ENCODE measurements at places on chromosomes 11 and 22.

- DNase-seq: no peak
These were observed 1458.6 kb downstream of the BRD1 start for GRCh38 chr22:48368975-48369525.

- DNase-seq: no peak
These were observed 50.9 kb downstream of the SLC25A17 start for GRCh38 chr22:40768206-40768605.

GRCh38 chr11:88068848-88069554 lies 106.2 kb downstream of the RAB38 start:
- no peak for DNase-seq

DNA sequence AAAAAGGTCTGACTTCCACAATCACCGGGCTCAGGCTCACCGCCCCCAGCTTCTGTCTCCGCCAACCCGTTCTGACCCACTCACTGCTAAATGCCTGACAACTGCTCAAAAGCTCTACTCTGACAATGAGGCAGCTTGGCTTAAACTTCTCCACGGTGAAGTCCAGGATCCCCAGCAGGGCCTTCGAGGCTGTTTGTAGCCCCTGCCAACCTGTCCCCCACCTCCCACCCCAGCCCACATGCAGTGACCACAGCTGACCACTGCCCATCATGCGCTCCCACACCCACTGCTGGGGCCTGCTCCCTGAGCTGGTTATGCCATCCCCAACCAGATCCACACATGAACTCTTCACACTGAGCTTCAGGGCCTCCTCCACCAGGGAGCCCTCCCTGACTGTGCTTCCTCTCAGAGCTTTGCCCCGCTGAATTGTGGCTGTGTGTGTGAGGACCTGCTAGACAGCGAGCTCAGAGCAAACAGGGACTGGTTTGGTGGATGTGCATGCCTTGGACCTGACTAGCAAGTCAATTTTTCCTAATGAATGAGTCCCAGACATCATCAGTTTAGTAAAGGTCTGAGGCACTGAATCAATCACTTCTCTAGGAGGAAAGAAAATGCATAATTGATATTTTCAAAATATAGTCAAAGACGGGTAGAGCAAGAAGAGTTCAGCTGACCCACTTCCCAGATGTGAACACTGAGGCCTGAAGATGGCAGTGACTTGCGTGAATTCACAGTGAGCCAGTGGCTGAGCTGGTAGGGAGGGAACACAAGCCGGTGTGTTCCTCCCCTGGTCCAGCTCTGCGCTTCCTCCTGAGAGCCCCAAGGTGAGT lies 7.7 kb downstream of the LRRC32 start:
- peak; percentile 40 for DNase-seq

DNA sequence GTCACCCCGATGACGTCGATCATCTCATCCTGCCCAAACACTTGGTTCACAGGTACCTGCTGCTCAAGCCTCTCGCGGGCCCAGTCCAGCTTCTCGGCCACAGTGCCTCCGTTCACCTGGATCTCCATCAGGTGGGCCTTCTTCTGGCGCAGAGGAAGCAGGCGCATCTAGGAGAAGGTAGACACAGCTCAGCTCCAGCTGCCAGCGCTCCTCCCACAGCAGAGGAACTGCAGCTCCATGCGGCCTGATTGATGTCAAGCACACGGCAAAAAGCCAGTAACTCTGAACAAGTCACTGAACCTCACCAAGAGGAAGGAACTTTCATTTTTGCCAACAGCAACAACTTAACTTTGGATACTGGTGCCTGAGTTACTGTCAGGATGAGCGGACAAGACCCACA lies 4.0 kb downstream of the RPL3 start:
- no peak for DNase-seq

- DNase-seq: no peak
These were observed 39.3 kb upstream of the TP53I11 start for GRCh38 chr11:44989831-44990566.

DNA sequence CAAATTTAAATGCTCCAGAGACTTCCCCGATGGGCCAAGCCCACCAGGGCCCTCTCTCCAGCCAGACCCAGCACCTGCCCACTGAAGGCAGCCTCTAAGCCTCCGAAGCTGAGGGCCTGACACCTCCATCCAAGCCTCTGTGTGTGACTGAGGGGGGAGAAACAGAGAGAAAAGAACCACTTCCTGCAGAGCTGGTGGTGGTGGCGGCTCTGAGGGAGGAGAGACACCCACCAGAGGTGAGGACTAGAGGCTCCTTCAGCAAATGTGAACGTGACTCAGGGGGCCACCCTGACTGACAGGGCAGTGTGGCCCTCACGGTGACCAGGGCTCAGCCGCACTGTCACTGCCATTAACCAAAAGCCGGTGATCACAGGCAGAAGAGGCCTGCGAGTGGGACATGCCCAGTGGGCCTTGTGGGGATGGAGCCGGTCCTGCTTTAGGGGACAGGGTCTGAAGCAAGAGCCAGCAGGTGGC lies 31.0 kb upstream of the CD5 start:
- no peak for DNase-seq

- no peak for DNase-seq
These were observed 74.5 kb downstream of the MICAL3 start for GRCh38 chr22:17949642-17950473.

DNA sequence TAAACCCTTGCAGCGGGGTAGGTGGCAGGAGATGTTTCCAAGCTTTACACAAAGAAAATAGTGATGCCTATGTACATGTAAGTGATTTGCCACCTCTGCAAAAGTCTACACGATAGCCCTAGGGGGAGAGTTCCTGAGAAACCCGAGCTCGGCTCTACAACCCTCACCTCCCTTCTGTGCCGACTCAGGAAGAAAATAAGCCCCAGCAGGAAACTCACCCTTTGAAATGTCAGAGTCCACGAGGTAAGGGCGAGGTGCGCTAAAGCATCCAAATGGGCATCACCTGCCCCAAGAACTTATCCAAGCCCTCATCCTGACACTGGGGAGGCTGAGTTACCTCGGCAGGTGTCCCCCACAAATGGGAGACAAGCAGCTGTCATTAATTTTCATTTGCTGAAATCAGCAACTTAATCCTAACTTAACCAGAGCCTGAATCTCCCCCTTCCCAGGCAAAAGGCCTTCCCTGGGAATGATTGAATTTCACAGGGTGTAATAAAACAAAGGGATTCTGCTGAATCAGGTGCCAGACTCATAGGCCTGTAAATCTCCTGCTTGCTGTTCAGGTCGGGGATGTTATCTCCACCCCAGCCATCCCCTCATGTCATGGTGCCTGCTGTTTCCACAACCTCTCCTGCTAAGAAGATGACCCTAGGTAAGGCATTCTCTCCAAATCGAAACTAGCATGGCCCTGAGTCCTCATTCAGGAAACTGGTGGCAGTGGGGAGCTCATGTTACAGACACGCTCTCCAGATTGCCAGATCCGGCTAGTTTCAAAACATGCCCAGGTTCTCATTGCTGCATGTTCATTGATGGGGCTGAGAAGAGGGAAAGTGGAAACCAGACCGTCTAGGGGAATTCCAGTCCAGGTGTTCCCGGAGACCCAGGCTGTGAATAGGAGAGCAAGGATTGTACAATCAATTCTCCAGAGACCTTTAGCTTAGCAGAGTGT lies 105.3 kb upstream of the KIRREL3 start:
- no peak for DNase-seq

DNA sequence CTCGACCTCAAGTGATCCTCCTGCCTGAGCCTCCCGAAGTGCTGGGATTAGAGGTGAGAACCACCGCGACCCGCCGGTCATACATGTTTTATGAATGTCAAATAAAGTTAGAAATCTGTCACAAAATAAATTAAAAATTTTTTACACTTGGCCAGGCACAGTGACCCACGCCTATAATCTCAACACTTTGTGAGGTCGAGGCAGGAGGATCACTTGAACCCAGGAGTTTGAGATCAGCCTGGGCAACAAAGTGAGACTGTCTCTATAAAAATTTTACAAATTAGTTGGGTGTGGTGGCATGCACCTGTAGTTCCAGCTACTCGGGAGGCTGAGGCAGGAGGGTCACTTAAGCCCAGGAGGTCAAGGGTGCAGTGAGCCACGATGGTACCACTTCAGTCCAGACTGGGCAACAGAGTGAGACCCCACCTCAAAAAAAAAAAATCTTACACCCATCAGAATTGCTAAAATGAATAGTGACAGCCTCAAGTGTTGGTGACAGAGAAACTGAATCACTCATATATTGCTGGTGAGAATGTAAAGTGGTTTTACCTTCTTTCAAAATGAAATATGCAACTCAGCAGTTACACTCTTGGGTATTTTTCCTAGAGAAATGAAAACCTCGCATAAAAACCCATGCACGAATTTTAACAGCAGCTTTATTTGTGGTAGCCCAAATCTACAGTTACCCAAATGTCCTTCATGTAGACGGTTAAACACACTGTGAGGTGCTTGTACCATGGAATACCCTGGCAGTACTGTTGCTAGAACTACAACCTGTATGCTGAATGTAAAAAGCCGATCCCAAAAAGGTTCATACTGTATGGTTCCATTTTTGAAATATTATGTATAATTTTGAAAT lies 55.4 kb downstream of the MED15 start:
- peak; percentile 45 for DNase-seq

DNA sequence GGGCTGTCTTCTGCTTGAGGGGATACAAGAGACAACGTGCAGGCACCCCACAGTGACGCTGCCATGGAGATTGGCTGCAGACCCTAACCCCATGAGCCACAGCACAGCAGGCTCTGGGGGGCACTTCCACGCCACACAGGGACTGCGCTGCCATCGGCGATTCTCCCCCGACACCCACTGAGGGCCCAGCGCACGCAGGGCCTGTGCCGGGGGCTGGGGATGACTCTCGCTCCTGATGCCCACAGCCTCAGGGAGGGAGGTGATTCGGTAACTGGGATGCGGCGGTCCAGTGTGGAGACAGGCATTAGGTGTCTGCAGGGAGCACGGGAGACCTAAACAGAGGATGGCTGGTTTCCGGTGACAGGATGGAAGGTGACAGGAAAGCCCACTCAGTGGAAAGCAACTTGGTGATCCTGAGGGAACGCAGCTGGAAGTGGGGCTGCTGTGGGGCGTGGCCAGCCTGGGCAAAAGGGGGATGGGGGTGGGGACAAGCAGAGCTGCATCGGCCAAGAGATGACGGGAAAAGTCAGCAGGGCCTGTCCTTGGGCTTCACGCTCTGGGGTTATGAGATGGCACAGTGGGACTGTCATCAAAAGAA lies 37.7 kb downstream of the EFCAB6 start:
- no peak for DNase-seq

GRCh38 chr22:20237480-20238440 lies 30.4 kb downstream of the RTN4R start:
- DNase-seq: no peak

GRCh38 chr11:57500926-57501325 lies 14.6 kb downstream of the SLC43A1 start:
- DNase-seq: no peak

Data from suprapubic skin (tissue), 4 donors.